ENCODE measurements at places on chromosomes 1 and 21.

DNA sequence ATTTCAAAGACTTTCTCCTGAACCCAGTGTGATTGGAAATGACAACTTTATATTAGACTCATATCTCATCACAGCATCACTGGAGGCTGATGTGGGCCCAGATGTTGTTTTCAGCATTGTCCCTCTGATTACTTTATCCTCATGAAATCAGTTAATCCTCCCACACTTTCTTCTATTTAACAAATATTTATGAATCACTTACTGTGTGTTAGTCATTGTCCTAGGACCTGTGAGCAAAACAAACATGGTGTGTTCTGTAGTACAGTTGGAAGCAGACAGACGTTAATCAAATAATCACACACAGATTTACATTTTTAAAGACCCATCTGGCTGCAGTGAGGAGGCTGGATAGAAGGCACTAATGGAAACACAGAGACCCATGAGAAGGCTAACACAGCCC lies 383.7 kb downstream of the PRDM2 start:
- no peak for DNase-seq

DNA sequence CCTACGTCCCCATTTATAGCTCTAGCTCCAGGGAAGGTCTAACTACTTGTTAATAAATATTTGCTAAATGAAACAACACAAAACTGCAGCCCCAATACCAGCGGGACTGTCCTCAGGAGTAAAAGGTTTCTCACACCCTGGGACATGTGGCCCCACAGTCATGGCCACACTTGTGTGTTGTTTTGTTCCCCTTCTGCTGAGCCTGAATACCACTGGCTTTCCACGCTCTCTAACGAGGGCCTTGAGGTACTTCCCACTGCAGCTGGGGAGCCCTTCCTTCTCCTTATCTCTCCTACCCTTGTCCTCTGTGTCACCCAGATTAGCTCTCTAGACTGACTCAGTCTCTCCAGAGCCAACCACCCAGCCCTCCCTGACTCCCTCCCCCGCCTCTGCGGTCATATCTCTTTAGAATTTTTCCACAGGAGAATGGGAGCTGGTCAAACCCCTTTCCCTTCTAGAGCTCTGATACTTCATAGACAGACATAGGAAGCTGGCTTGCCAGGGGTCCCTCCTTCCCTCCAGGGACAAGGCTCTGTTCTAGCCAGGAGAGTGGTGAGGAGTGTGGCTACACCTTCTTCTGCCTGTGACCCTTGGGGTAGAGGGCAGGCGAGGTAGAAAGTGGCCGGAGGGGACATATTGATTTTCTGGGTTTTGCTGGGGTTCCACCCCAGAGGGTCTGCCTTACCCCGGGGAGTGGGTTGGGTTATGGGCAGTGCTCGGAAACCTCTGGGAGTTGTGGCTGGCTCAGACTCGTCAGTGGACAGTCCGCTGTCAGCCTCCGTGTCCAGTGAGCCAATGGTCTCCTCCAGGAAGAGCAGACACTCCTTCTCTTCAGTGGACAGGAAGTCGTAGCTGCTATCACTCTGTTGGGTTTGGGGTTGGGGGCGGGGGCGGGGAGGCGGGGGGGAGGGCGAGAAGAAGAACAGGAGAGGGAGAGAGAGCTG lies 8.1 kb downstream of the C1orf116 start:
- DNase-seq = peak; percentile 46

DNA sequence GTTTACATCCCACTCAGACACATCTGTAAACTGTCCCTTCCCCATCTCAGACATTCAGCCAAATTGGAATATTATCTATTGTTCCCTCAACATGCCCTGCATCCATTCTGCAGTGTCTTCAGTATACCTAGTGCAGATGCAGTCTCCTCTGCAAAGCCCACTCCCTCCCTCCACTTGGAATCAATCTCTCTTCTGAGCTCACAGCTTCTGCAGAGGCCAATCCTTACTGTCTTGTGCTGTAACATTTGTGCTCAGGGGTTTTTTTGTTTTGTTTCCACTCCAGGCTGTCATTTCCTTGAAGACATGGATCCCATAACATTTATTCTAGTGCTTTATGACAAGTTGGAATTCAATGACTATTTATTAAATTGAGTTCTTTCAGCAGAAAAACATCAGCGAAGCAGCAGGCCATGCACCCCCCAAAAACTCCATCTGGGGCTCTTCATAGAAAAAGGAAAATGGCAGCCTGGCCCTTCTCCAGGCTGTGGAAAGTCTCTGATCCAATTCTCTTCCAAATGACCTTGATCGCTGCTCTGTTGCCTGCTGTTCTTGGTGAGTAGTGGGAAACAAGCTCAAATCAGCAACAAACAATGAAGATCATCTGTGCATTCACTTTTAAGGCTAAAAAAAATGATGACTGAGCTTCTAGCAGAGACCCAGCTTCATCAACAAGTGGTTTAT lies 8.7 kb downstream of the C4BPA start:
- no peak for DNase-seq

DNA sequence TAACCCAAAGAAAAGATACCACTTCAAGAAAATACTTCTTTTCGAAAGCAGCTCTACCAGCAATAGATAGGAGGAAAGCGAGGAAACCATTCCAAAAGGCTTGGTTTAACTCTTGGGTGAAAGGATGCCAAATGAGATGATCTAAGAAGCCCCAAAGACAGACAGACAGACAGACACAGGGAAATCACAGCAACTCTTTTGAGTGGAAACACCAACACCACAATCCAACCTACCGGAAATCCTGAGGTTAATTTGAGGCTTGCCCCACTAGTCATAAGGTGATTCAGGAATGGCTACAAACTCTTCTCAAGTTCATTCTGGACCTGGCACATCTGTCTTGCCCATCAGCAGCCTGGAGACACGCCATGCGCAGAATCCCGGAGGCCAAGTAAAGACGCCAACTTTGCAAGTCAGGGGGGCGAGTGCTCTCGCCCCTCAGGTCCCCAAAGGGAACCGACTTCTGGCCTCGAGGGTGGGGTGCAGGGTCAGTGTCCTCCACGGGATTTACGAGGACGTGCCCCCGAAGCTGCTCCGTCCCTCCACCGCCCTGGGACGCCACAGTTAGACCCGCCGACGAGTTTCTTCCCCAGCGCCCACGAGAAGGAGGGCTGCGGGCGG lies 778 bp downstream of the EVI5 start:
- DNase-seq = no peak

- no peak for DNase-seq
Observed at GRCh38 chr21:42010507-42011495, 641 bp upstream of the ZBTB21 start.

GRCh38 chr1:219812086-219812485 lies 116.3 kb downstream of the SLC30A10 start:
- DNase-seq = no peak

DNA sequence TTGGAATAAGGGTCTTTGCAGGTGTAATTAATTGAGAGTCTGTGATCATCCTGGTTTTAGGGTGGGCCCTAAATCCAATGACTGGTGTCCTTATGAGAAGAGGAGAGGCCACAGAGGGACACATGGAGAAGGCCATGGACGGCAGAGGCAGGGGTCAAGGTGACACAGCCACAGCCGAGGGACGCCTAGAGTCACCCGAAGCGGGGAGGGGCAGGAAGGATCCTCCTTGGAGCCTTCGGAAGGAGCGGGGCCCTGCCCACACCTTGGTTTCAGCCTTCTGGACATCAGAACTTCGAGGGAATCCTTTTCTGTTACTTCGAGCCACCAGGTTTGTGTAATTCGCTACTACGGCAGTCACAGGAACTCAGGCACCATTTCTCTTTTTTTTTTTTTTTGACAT lies 31.1 kb downstream of the RRP1 start:
- peak; percentile 47 for DNase-seq

DNA sequence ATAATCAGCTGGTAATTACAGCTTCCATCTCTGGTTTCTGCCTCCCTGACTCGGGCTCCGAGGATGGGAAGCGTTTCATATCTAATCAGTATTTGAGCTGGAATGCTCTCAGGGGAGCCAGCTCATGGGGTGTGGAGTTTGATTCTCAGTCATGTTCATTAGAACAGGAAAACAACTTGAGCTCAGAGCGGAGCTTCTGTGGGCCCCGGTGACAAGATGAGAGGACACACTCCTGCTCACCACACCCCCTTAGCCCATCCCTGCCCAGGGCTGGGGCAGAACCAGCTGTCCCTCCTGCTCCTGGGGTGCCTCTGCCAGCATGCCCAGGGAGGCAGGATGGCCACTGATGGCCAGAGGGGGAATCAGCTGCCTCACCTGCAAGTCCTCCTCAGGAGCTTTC lies 726.0 kb downstream of the PTPRU start:
- no peak for DNase-seq

DNA sequence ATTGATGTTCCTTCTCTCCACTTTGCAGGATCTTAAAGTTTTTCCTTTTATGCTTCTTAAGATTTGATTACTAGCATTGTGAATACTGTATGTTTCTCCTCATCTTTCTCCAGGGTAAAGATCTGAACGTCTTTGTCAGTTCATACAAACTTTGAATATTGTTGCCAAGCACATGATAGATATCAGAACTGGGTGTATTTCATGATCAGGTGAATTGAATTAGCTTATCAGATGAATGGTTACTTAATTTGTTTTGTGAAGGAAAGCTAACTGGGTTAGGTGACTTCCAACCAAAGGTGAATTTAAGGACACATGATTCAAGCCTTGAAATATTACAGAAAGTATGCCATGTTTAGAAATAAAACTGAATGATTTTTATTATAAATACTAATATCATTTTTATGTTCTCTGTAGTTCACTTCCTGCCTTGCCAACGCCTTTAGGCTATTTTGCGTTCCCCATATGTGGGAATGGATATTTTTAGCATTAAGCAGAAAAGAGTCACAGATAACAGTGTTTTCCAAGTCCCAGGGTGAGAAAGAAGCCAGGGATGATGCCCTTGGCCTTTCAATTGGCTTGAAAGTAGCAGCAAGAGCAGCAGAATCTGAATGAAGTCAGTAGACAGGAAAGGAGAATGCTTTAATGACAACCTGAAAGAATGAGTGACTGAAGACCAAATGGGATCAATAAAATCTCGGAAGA lies 752.1 kb downstream of the NCAM2 start:
- DNase-seq = no peak

DNA sequence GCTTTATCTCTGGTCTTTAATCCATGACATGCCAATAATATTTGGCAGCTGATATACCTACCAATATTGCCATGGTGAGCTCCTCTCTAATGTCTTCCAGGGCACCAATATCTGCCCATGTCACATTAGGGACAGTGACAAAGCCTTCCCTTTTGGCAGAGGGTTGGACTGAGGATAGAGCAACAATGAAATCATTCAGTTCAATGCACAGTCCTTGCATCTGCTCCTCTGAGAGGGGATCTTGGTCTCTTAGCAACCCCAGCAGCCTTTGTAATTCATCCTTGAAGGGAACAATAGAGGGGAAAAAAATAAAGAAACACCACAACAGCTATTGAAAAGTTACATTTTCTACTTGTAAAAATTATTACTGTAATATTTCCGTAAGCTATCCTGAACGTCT lies 42.3 kb downstream of the NVL start:
- DNase-seq = no peak

DNA sequence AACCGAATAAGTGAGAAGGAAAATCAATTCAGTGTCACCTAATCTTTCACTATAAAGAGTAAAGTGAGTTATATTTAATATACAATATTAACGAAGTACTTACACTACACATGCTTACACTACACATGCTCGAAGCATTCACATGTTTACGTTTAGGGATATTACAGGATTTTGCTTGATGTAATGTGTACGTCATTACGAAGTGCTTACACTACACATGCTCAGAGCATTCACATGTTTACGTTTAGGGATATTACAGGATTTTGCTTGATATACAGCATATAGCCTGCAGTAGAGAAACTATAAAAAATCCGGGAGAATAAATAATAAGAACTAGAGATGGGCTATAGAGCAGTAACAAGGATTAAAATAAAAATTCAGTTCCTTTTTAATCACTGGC lies 538.8 kb upstream of the CXADR start:
- no peak for DNase-seq

DNA sequence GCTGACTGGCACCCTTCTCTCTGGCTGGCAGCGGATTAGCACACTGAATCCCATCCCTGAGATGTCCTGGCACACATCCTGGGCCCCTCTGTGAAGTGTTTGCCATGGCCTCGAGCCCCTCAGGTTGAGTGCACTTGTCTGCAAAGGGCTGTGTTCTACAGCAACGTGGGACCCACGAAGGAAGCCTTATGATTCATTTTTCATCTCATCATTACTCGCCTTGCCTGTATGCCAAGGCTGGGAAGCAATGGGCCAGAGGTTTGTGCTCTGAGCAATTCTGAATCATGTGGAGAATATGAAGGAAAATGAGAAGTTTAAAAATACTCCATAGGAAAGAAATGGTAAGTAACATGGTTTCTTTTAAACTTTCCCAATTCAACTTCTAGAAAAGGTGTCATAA lies 124.8 kb upstream of the LMO4 start:
- DNase-seq = peak; percentile 36

DNA sequence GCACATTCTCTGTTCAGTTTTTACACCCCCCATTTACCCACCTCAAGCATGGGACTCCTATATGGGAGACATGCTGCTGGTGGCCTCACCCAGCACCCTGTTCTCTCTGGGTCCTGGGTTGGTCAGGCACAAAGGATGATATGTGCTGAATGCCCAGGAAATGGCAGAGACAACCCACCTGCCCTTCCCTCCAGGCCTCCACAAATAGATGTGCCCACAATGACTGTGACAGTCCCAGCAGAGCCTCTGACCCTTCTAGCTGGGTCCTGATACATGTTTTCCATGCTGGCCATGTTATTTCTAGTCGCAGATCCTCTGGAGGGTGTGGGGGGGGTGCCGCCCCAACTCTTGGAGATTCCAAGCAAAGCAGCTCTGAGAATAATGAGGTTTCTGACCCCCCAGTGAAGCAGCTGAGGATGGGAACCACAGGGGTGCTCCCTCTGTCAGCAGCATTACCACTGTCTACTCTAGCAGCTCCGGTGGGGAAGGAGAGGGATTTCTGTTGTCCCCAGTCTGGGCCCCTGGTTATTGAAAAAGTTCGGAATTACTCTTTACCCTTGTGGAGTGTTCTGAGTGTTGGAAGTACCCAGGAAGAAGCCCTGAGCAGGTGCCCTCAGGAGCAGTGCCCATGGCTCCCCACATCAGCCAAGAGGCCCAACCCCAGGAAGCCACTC lies 1.2 kb upstream of the CCDC28B start:
- DNase-seq = no peak

- peak; percentile 94 for DNase-seq
Observed at GRCh38 chr1:231337472-231338269, at the start of gene EXOC8. TSS of gene EXOC8 (minus strand) at chr1:231337852. CDS start at chr1:231337745, 107 bp downstream.

DNA sequence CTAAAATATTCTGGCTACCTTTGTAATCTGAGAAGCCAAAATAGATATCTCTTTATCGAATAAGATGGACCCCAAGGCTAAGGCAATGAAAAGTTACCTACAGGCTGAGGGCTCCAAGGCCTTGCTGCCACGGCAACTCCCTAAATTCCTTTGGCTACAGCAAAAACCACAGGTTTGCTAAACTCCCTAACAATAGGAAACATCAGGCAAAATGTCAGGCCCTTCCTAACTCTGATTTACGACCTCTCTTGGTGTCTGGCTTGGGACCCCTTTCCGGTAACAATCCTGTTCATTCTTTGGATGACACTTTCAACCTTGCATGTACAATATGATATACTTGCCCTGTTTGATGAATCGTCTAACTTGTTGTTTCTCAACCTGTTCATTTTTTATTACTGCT lies 11.3 kb upstream of the OR2T8 start:
- no peak for DNase-seq

Measured in left lung (tissue), 14 donors.